ENCODE measurements at places on chromosomes 2 and 18.

DNA sequence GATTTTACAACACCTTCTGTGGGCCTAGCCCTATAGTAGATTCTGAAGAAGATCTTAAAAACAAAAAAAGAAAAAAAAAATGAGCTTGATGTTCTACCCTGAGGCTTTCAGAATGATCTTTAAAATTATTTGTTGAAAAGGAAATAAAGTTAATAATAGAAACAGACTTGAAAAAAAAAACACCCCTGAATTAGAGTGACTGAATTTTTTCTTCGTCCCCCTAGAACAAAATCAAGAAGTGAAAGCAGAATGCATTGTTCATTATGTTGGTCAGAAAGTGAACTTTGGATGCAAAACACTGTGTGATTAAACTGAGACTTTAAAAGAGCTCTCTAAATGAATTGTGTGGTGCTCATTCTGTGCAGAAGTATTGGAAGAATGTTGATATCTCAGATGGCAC is 1384.4 kb upstream of the PIK3C3 start:
- DNase-seq = no peak

DNA sequence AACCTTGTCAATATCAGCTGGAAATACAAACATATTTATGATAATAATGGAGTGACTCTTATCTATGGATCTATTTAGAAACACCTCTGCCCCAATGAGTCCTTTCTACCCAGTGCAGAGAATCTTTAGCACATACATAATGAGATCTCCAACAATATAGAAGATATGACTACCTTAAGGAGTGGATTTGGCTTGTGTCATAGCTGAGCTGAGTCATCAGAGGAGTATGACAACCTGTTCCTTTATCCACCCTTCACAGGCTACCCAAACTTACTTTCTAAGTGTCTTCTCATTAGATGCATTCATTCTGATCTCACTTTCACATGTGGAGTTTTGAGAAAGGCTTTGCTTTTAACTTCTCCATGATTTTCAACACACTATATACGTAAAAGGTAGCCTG is 1218.9 kb downstream of the DSC3 start:
- DNase-seq = peak; percentile 3

DNA sequence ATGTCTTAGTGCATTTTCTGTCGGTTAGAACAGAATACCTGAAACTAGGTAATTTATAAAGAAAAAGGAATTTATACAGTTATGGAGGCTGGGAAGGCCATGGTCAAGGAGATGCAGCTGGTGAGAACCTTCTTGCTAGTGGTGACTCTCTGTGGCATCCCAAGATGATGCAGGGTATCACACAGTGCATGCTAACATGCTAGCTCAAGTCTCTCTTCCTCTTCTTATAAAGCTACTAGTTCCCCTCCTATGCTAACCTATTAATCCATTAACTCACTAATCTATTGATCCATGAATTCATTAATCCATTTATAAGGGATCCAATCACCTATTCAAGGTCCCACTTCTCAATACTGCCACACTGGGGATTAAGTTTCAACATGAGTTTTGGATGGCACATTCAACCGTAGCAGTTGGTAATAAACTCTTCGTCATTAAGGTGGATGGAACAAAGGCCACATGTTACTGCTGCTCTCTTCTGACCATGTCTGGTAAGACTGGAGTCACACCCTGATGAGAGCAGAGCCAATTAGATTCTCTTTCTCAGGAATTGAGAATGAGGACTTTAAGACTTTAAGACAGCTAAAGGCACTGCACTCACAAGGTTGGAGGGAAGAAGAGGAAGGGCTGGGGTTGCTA is 211.6 kb upstream of the SMAD7 start:
- no peak for DNase-seq

DNA sequence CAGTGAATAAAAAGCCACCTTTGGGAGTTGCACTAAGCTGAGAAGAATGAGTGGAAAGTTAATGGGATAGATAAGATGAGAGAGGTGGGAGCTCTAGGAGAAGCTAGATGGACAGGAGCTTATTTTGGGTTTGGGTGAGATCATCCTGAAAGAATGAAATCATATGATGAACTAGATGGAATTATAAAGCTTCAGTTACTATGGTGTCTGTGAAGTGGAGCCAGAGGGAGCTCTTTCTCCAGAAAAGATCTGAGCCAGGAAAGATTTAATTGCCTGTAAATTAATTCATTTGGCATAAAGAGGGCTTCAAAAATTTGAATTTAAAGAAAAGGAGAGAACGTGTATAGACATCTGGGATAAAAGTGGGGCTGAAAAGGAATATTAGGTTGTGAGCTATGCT is 10.3 kb downstream of the DNAH6 start:
- DNase-seq = peak; percentile 2

GRCh38 chr2:119170504-119170903 is 12.0 kb upstream of the C1QL2 start:
- no peak for DNase-seq

DNA sequence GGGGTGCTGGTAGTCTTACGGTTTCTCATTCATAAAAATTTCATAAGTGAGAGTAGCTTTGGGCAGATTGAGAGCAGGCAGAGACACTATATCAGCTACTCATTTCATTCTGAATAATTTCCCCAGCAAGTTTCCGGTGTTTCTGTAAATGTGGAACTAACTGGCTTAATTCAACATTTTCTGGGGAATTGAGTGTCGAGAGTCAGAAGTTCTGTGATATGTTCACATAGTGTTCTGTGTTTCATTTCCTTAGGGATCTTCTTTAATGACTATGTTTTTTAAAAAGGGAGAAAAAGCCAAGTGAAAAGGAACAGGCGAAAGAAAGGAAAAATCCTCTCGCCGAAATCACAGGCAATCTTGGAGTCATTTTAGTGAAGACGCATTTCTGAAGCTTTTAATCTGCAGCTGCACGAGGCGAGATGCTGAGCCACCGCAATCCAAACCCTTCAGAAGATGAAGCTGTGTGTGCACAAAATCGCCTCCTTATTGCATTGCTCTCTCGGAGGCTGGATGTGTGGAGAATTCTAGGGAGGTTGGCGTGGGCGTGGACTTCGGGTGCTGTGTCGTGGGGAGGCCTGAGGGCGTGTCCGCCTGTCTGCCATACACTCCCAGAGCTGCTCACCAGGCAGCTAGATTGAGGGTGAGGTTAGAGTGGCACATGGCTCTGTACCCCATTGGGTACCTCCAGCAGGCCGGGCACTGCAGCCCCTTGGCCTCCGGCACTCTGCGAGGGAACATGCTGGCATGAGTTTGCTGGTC is 38.4 kb upstream of the HDAC4 start:
- DNase-seq = no peak

DNA sequence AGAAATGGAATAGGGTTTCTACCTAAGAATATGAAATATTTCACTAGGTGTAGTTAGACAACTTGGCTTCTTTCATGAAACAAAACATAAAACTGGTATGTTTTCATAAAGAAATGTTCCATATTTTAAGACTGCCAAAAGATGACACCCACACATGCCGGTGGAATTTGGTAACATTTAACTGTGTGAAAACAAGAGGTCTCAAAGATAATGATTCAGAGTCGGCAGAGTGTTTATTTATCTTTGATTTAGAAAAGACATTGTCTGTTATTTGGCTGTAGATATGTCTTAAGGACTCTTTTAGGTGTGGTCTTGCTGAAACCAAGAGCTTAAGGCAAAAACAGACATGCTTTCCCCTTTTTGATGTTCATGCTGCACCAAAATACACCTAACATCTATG is 63.5 kb upstream of the FN1 start:
- peak; percentile 57 for DNase-seq

- no peak for DNase-seq
These were observed 157.0 kb downstream of the NYAP2 start for GRCh38 chr2:225556461-225556860.

- DNase-seq = no peak
These were observed 732.2 kb downstream of the SOCS6 start for GRCh38 chr18:71021030-71021362.

- no peak for DNase-seq
These were observed 178.5 kb upstream of the SESTD1 start for GRCh38 chr2:179443180-179443579.

DNA sequence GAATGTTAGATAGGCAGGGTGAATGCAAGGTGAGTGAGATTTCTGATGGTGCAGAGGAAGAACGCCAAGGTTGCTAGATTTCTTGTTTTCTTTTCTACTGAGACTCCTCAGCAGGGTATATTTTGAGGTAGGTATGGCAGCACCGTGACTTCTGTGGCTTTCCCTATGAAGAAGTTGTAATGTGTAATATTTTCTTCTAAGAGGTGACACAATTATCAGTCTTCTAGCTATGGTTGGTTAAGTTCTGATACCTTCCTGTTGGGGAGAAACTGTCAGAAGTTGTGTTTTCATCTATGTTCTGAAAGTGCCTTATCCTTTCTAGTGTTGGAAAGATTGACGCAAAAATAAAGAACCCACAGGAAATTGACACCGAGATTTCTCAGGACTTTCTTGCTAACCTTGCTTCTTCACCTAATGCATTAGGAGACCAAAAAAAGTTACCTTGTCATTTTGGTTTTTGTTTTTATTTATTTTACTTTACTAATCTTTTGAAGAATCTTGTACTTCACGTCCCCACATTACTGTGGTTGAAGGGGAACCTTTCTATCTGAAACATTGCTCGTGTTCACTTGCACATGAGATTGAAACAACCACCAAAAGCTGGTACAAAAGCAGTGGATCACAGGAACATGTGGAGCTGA is 11.9 kb downstream of the IL18R1 start:
- no peak for DNase-seq

- DNase-seq = peak; percentile 30
These were observed 868.1 kb upstream of the ID2 start for GRCh38 chr2:7813541-7814292.

GRCh38 chr2:120468136-120468535 is 122.2 kb downstream of the INHBB start:
- DNase-seq = no peak

- no peak for DNase-seq
These were observed 15.9 kb upstream of the RNF152 start for GRCh38 chr18:61908661-61909060.

DNA sequence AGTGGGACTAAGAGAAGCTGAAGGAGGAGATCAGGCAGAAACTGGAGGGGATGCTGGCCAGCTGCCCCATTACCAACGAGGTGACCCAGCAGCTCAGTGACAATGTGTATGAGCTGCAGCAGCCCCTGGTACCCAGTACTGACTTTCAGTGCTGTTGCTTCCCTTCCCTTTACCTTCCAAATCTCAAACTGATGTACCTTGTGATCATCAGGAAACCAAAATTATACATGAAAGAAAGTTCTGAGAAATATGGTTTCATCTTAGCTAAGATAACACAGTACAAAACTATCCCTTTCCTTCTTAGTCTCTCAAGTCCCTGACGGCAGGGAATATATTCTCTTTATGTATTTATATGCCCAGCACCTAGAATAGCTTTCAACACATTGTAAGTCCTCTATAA is 52.3 kb upstream of the CERS6 start:
- DNase-seq = no peak

- peak; percentile 69 for DNase-seq
These were observed at the start of gene HOXD13 for GRCh38 chr2:176092270-176093144. Gene HOXD13, plus strand, starts transcription at chr2:176092721. Its CDS starts 170 bp downstream, at chr2:176092891.

- DNase-seq = peak; percentile 21
These were observed 83.1 kb downstream of the FAM161A start for GRCh38 chr2:61770746-61771145.

DNA sequence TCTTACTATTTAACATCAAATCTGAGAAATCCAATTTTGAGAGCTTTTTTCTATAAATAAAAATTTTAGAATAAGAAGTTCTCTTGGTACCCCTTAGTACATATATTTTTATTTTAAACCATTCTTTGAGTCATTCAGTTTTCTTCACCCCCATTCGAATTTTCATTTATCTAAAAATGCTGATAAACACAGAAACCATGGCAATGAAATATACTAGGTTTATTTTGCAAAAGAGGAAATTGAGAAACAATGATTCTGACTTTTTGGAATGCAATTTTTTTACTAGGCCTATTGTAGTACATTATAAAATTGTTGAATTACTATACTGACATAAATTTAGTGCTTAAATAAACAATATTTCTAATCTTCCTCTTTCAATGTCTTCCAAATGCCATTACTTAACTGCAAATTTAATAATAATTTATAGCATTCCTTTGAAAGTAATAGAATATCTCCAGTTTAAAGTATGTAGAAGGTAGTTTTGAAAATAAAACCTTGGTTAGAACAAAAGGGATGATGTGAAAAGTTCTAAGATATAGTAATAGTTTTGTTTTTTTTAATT is 46.3 kb downstream of the TANK start:
- no peak for DNase-seq

GRCh38 chr2:185222311-185222710 is 516.3 kb upstream of the FSIP2 start:
- DNase-seq = no peak

DNA sequence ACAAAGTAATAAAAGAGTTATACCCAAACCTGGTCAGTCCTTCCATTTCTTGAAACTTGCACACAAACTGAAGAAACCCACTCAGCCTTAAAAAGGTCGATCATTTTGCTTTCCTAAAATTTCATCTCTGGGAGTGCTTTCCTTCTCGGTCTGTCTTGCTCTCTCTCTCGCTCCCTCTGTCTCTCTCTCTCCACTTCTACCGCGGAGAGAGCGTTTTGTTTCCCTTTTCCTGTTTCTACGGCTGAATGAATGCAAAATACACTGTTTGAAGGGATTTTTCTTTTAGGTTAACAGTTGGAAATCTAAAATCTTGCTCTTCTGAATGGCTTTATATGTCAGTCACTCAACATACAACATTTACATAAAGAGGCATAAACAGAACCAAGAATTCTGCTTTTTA is 424.2 kb downstream of the TGIF1 start:
- DNase-seq = peak; percentile 17

- no peak for DNase-seq
These were observed 107.8 kb upstream of the PGAP1 start for GRCh38 chr2:197034292-197034691.

- DNase-seq = no peak
These were observed 107.9 kb upstream of the LMAN1 start for GRCh38 chr18:59466980-59467379.

DNA sequence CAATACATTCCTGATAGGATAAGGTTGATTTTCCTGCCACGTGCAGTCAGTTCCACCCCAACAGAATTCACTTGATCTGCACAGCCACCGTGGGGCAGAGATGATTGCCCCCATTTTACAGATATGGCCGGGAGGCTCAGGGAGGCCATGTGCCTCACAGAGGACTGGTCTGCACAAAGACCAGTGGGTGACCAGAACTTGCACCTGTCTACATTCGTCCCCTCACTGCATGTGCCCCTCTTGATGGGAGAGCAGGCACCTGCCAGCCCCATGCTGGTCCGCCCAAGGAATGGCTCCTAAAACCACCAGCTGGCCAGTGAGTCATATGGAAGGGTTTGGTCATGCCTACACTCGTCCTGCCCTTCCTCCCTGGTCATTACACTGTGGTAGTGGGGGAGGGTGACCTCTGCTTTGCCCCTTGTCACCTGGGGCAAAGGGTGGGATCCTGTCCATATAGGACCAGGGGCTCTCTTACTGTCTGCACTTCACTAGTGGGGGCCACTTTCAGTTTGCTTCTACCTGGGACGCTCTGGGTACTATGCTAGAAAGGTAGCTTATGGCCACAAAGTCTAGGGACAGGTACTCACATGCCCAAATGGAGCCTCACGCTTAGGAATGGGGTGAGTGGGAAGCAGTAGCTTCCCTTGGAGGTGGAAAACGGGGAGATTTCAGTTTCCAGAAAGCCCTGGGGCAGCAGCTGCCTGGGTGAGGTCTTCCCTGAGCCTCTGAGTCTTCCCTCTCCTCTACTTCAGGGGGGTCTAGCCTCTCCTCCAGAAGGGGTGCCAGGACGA is 14.7 kb downstream of the RRM2 start:
- DNase-seq = peak; percentile 46

GRCh38 chr2:7437141-7437540 is 519.9 kb downstream of the RNF144A start:
- DNase-seq = no peak
